ENCODE measurements at places on chromosomes 4 and X. TPM values are rescaled to one million over a fixed set of nuclear protein-coding genes. Genes with fewer than 3 reads are reported as not detected.

Gene APBB2
- total RNA-seq = 137 TPM

Gene NMU
- not detected for total RNA-seq

Gene CD38
- 7.8 TPM for total RNA-seq

Gene CT45A10
- not detected for total RNA-seq

Gene PABPC5
- total RNA-seq = 2.8 TPM

Gene ASMT
- not detected for total RNA-seq

Gene RAB40A
- total RNA-seq = 4.3 TPM

Gene FAM241A
- total RNA-seq = 3.2 TPM

Gene PLP1
- 1.7 TPM for total RNA-seq

Gene FHIP1A
- total RNA-seq = 28.8 TPM

Gene TREX2
- 22.1 TPM for total RNA-seq

Gene KIAA1210
- total RNA-seq = not detected

Gene MMRN1
- 7.3 TPM for total RNA-seq

Gene RNF212
- 2.4 TPM for total RNA-seq

Gene RNF113A
- total RNA-seq = 13.8 TPM

Gene CORIN
- 0.63 TPM for total RNA-seq

Gene PHEX
- total RNA-seq = 0.68 TPM

Gene SORBS2
- total RNA-seq = 268 TPM

Gene STS
- total RNA-seq = 7.8 TPM

All from thoracic aorta (tissue), 2 donors.